Kidney (tissue), 22 donors: ENCODE measurements at places on chromosomes 5 and 9.
A peak's percentile ranks its signal among the peaks of the same experiment; 100 is the strongest.

GRCh38 chr5:54548565-54548964, 31.0 kb downstream of the SNX18 start:
- no peak for DNase-seq

DNA sequence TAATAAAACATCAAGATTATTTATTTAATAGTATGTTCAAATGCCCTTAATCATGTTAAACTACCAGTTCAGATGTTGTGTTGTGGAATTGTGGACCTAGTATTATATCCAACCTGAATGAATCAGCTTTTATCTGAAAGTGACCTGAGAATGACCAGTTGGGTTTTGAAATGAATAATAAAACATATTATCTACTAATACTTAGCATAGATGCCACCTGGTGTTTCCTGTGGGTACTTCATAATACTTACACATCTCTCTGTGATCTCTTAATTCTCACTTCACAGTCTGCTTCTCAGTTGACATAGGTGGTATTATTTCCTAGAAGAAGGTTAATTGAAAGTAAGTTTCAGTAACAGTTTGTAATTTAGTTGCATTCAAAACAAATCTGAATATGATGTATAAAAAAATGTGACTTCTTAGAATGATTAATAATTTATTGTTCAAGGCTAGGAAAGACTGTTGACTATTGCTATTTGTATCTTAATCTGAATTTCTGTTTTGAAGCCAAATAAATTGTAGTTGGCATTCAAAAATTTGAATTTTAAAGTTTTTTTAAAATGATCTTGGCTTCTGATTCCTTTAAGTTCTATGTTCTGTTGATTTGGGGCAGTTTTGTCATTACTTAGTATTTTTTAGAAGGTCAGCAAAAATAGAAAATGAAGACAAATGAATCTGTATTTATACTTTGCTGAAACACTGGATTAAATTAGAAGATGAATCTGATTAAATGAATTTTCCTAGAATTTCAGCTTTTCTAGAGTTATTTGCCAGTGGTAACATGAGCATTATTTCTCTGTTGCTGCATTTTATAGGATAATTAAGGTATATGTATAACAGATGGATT, 48.2 kb downstream of the KIF2A start:
- DNase-seq: no peak

DNA sequence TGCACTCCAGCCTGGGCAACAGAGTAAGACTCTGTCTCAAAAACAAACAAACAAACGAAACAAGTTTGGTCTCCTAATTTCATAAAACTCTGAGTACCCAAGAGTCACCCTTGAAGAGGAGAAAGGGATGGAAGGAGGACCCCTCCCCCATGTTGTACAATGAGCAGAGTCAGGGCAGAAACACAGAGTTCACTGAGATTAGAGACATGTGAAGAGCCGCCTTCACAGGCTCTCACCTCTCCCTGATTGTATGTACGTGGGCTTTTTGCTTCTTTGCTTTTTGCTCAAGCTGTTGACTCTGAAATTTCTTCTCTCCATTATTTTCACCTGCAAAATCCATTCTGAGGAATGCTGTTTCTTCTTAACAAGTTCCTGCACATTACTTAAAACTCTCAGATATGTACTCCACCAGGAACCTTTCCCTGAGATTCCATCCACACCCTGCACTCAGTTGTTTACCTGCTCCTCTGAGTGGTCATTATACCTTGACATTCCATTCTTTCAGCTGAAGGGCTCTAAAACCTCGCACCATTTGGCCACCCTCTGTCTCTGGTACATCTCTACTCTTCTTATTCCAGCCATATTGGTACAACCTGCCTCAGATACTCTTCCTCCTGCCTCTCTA, 44.4 kb upstream of the ABCA1 start:
- DNase-seq: no peak

DNA sequence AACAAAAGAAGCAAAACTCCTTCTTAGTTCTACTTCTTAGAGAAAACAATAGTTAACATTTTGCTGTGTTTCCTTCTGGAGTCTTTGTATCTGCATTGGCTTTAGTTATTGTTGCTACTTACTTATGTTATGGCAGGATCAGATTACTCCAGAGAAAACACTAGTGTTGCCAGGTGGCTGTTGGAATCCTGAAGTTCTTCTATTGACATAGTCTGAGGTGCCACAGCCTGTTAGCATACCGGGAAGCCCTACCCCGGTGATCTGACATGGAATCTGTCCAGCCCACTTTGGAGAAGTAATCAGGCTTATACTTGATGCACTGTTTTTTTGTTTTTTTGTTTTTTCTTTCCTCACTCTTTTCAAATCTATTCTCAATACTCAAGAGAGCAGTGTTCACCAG, 68.5 kb upstream of the CEP78 start:
- peak; percentile 83 for DNase-seq

GRCh38 chr5:56060276-56061110, 65.7 kb upstream of the IL6ST start:
- DNase-seq: no peak
